Neural crest cell (in vitro differentiated cells): ENCODE measurements at places on chromosomes 12 and 14. TPM values are rescaled to one million over a fixed set of nuclear protein-coding genes. Genes with fewer than 3 reads are reported as not detected.
A peak's percentile ranks its signal among the peaks of the same experiment; 100 is the strongest.

PCED1B gene
- 0.47 and 0.75 TPM in 2 replicates for total RNA-seq

SOS2 gene
- 25.9 and 26.3 TPM in 2 replicates for total RNA-seq

CEBPE gene
- total RNA-seq, result not detected in 2 replicates

KLRD1 gene
- total RNA-seq, result 0.12 TPM in 1 of 2 replicates, not detected in the other

TMBIM6 gene
- 352 and 370 TPM in 2 replicates for total RNA-seq

SPSB2 gene
- total RNA-seq, result 6.2 and 7.0 TPM in 2 replicates

ACSS3 gene
- total RNA-seq, result 14.5 and 15.7 TPM in 2 replicates

FOXG1 gene
- 0.07 TPM in 1 of 2 replicates, not detected in the other for total RNA-seq

NCOR2 gene
- total RNA-seq, result 143 and 144 TPM in 2 replicates

ENDOU gene
- total RNA-seq, result not detected in 2 replicates

DNA sequence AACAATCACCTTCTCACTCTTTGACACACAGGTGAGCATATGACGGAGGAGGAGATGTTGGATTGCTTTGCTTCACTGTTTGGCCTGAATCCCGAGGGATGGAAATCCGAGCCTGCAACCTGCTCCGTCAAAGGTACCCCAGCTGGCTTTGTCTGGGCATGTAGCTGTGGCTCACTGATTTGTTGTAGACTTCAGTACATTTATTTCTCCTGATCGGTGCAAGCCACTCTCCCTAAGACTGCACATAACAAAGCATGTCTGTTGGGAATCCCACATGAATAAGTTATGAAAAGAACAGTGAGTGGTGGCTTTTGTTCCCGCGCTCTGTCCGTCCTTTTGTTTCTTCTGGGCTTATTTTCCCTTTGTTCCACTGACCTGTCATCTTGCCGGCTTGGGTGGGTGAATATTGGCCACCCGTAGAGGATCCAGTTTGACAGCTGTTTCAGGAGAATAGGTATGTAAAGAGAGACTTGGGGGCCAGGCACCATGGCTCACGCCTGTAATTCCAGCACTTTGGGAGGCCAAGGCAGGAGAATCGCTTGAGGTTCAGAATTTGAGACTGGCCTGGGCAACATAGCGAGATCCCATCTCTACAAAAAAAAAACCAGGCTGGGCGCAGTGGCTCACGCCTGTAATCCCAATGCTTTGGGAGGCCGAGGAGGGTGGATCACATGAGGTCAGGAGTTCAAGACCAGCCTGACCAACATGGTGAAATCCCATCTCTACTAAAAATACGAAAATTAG is 20.0 kb upstream of the BCL7A start:
- peak overlapping the region; percentile 94 for H3K27ac ChIP-seq
- no peak overlapping the region for H3K4me3 ChIP-seq
- peaks cover 13% of the 10 kb centered on the region for H3K4me1 ChIP-seq
- DNase-seq, result no peak

- DNase-seq, result no peak
- no peak overlapping the region for H3K27ac ChIP-seq
- peaks cover 38% of the 10 kb centered on the region for H3K4me1 ChIP-seq
- H3K36me3 ChIP-seq, result peaks cover 4% of the 10 kb centered on the region
- no peak overlapping the region for H3K4me3 ChIP-seq
- H3K27me3 ChIP-seq, result no peaks in the 10 kb centered on the region
Measured at GRCh38 chr12:15719230-15719629, 70.0 kb downstream of the EPS8 start.

DNA sequence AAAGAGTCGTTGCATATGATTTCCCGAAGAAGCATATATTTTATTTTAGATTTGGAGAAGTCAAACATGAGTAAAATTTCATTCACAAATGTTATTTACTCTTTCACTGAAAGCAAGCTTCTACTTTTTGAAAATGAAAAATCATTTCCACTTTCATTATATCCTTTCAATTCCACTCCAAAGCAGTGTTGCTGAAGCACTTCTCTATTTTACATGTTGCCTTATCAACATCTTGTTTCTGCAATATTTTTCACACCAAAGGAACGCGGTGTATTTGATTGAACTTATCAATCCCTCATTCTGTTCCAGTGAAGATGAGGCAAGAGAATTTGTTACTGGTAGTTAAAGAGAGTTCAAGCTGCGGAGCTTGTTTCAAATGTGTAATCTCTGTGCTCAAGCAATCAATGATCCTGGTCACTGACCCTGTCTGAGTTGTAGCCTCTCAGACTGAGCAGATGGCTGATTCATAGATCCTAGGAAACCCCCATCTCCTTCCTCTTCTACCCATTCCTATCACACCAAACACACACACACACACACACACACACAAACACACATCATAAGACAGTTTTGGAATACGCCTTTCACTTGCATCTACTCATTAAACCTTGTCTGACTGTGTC is 236.2 kb upstream of the FLRT2 start:
- peaks cover 4% of the 10 kb centered on the region for H3K4me1 ChIP-seq
- H3K27ac ChIP-seq, result no peak overlapping the region
- H3K36me3 ChIP-seq, result no peaks in the 10 kb centered on the region
- H3K4me3 ChIP-seq, result no peak overlapping the region
- DNase-seq, result no peak

GRCh38 chr14:22653012-22653621 is 9.0 kb upstream of the OR6J1 start:
- H3K36me3 ChIP-seq, result no peaks in the 10 kb centered on the region
- H3K27ac ChIP-seq, result no peak overlapping the region
- H3K4me1 ChIP-seq, result peaks cover 3% of the 10 kb centered on the region
- H3K4me3 ChIP-seq, result no peak overlapping the region
- no peaks in the 10 kb centered on the region for H3K27me3 ChIP-seq
- DNase-seq, result peak; percentile 63

DNA sequence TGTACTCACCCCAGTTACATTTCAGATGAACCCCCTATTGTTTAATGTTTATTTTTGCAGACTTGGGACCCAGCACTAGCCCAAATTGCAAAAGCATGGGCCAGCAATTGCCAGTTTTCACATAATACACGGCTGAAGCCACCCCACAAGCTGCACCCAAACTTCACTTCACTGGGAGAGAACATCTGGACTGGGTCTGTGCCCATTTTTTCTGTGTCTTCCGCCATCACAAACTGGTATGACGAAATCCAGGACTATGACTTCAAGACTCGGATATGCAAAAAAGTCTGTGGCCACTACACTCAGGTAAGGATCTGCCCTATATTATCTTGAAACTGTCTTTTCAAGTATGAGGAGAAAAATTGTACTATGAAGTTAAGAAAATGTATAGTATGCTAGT is 1.2 kb downstream of the GLIPR1 start:
- no peaks in the 10 kb centered on the region for H3K27me3 ChIP-seq
- no peaks in the 10 kb centered on the region for H3K36me3 ChIP-seq
- no peak for DNase-seq
- peaks cover 18% of the 10 kb centered on the region for H3K4me1 ChIP-seq
- no peak overlapping the region for H3K27ac ChIP-seq

GRCh38 chr14:96762650-96763049 is 34.5 kb upstream of the VRK1 start:
- no peak overlapping the region for H3K27ac ChIP-seq
- H3K36me3 ChIP-seq, result no peaks in the 10 kb centered on the region
- peaks cover 22% of the 10 kb centered on the region for H3K27me3 ChIP-seq
- DNase-seq, result peak; percentile 16

- no peaks in the 10 kb centered on the region for H3K4me1 ChIP-seq
- H3K27ac ChIP-seq, result no peak overlapping the region
- H3K36me3 ChIP-seq, result no peaks in the 10 kb centered on the region
- H3K27me3 ChIP-seq, result no peaks in the 10 kb centered on the region
- no peak overlapping the region for H3K4me3 ChIP-seq
Measured at GRCh38 chr12:77003914-77004313, 61.5 kb downstream of the E2F7 start.

- H3K4me3 ChIP-seq, result no peak overlapping the region
- DNase-seq, result no peak
- H3K36me3 ChIP-seq, result no peaks in the 10 kb centered on the region
- no peak overlapping the region for H3K27ac ChIP-seq
- H3K4me1 ChIP-seq, result no peaks in the 10 kb centered on the region
Measured at GRCh38 chr14:92928258-92928629, 5.3 kb downstream of the CHGA start.

DNA sequence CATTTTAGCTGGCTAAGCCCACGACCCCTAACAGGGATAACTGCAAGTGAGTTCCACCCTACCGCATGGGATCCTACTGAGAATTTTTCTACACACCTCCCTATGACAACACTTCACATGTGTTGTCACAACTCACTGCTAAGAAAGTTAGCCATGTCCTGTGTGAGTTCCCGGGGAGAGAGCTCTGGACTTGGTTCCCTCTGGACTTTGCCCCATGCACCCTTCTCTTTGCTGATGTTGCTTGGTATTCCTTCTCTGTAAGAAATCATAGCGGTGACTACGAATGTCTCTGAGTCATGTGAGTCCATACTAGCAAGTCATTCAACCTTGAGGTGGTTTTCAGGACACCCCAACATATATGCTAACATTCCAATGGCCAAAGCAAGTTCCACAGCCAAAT is 9.5 kb upstream of the CDKN3 start:
- DNase-seq, result no peak
- H3K4me3 ChIP-seq, result no peak overlapping the region
- peaks cover 6% of the 10 kb centered on the region for H3K27me3 ChIP-seq
- peaks cover 16% of the 10 kb centered on the region for H3K4me1 ChIP-seq
- peak overlapping the region; percentile 50 for H3K27ac ChIP-seq
- no peaks in the 10 kb centered on the region for H3K36me3 ChIP-seq

DNA sequence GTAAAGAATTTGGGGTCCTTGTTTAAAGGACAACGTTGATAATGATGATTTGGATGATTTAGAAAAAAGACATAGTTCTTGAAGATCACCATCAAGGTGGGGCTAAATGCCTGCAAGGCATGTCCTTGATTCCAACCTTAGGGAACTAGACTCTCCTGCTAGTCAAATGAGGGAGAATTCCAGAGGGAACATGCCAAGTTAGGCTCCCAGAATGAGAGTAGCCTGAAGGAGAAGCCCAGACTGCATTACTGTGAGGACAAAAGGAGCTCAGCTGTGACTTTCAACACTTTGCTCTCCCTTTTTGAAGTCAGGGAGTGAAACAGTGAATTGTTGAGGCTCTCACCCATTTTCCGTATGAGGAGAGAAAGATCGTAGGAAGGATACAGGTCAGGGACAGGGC is 95.2 kb upstream of the TBX3 start:
- no peak for DNase-seq
- no peaks in the 10 kb centered on the region for H3K36me3 ChIP-seq
- no peaks in the 10 kb centered on the region for H3K27me3 ChIP-seq
- H3K27ac ChIP-seq, result no peak overlapping the region

DNA sequence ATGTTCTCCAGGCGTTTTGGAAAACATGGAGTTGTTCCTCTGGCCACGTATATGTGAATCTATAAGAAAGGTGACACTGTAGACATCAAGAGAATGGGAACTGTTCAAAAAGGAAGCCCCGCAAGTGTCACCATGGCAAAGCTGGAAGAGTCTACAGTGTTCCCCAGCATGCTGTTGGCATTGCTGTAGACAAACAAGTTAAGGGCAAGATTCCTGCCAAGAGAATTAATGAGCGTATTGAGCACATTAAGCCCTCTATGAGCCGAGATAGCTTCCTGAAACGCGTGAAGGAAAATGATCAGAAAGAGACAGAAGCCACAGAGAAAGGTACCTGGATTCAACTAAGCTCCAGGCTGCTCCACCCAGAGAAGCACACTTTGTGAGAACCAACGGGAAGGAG is 92.5 kb upstream of the EIF5 start:
- H3K36me3 ChIP-seq, result peaks cover 9% of the 10 kb centered on the region
- DNase-seq, result no peak
- H3K4me3 ChIP-seq, result no peak overlapping the region
- H3K4me1 ChIP-seq, result peaks cover 17% of the 10 kb centered on the region

- no peak overlapping the region for H3K27ac ChIP-seq
- no peaks in the 10 kb centered on the region for H3K27me3 ChIP-seq
- peak overlapping the region; percentile 64 for H3K4me3 ChIP-seq
- no peak for DNase-seq
- peaks cover 18% of the 10 kb centered on the region for H3K4me1 ChIP-seq
Measured at GRCh38 chr12:132759359-132759758, 2.3 kb downstream of the ANKLE2 start.

- H3K36me3 ChIP-seq, result no peaks in the 10 kb centered on the region
- peaks cover 21% of the 10 kb centered on the region for H3K27me3 ChIP-seq
- no peak overlapping the region for H3K4me3 ChIP-seq
- no peak for DNase-seq
- H3K4me1 ChIP-seq, result no peaks in the 10 kb centered on the region
- no peak overlapping the region for H3K27ac ChIP-seq
Measured at GRCh38 chr12:129009833-129010622, 156.8 kb downstream of the GLT1D1 start.

GRCh38 chr12:112218150-112218549 is 92.8 kb downstream of the TRAFD1 start:
- no peaks in the 10 kb centered on the region for H3K27me3 ChIP-seq
- no peak overlapping the region for H3K4me3 ChIP-seq
- H3K36me3 ChIP-seq, result no peaks in the 10 kb centered on the region
- no peaks in the 10 kb centered on the region for H3K4me1 ChIP-seq
